Activated CD4-positive, alpha-beta memory T cell treated with anti-CD3 and anti-CD28 coated beads for 36 hours (primary cell): ENCODE measurements at places on chromosomes 1 and 21. TPM values are rescaled to one million over a fixed set of nuclear protein-coding genes. Genes with fewer than 3 reads are reported as not detected.

Gene SPRR1B
- total RNA-seq = not detected

Gene MPZ
- 3.7 TPM for total RNA-seq

DNA sequence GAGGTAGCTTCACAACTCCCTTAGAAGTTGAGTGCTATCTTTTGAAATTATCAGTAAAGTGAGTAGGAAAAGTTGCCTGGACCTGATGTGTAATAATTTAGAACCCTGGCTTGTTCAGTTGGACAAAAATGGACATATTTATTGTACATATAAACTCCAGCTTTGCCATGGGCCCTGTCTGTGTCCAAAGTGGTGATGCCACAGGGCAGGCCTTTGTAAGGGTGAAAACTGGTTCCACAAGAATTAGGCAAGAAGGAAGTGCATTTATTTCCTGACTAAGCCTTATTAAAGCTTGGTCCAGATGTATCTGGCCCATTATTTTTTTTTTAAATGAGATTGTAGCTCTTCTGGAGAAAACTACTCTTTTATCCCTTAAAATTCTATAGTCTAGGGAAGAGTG lies 47.9 kb downstream of the MACO1 start:
- H3K36me3 ChIP-seq = no peaks in the 10 kb centered on the region
- H3K4me1 ChIP-seq = peaks cover 26% of the 10 kb centered on the region
- H3K4me3 ChIP-seq = no peak overlapping the region
- H3K27ac ChIP-seq = no peak overlapping the region
- H3K27me3 ChIP-seq = no peaks in the 10 kb centered on the region

- no peak overlapping the region for H3K4me3 ChIP-seq
- no peak overlapping the region for H3K27ac ChIP-seq
- no peaks in the 10 kb centered on the region for H3K27me3 ChIP-seq
- H3K36me3 ChIP-seq = no peaks in the 10 kb centered on the region
- peak; percentile 60 for DNase-seq
- peaks cover 10% of the 10 kb centered on the region for H3K4me1 ChIP-seq
Measured at GRCh38 chr1:231931846-231932454, 305.4 kb downstream of the DISC1 start.

DNA sequence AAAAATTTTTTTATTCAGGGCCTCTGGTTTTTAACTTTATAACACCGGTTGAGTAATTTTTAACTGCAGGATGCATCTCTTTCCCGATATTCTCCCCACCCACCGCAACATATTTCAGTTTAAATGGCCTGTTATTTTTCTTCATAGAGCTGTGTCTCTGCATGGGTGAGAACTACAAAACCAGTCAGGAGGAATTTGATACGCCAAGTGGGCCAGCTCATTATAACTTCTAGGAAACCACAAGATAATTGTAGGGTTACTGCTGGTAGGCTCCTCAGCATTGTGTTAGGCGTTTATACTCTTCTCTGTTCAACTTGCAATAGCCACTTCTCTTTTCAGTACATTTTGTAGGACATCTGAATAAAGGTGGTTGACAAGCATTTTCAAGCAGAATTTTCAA lies 169.7 kb downstream of the PBX1 start:
- no peak overlapping the region for H3K4me3 ChIP-seq
- H3K4me1 ChIP-seq = no peaks in the 10 kb centered on the region
- DNase-seq = no peak
- no peaks in the 10 kb centered on the region for H3K36me3 ChIP-seq
